Activated CD8-positive, alpha-beta memory T cell treated with anti-CD3 and anti-CD28 coated beads for 36 hours (primary cell): ENCODE measurements at places on chromosomes 11 and 22. TPM values are rescaled to one million over a fixed set of nuclear protein-coding genes. Genes with fewer than 3 reads are reported as not detected.

Gene EXPH5
- 0.71 TPM for total RNA-seq

Gene GRM5
- not detected for total RNA-seq

Gene MMP8
- not detected for total RNA-seq

Gene MUC2
- total RNA-seq, result not detected
